Activated CD4-positive, alpha-beta memory T cell treated with anti-CD3 and anti-CD28 coated beads for 36 hours (primary cell): ENCODE measurements at places on chromosomes 2 and 18.
A peak's percentile ranks its signal among the peaks of the same experiment; 100 is the strongest.

GRCh38 chr2:189302274-189302948, 122.8 kb upstream of the COL5A2 start:
- H3K27me3 ChIP-seq: no peaks in the 10 kb centered on the region
- H3K36me3 ChIP-seq: peaks cover 4% of the 10 kb centered on the region
- H3K4me1 ChIP-seq: peaks cover 72% of the 10 kb centered on the region
- H3K27ac ChIP-seq: peak overlapping the region; percentile 83
- DNase-seq: no peak

DNA sequence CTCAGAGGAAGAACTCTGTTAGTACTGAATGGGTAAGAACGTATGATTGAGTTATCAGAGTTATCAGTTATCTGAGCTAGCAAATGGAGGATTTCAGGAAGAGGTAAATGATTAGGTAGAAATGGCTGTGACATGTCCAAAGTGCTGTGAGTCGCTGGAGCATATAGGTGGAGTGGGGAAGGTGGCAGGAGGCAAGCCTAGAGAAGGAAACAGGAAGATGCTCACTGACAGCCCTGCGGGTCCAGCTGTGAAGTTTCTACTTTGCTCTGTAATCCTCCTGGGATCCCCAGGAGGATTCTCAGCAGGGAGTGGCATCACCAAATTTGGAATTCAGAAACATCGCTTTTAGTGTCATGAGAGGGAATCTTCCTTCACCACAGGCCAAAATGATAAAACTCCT, 52.0 kb downstream of the GYPC start:
- H3K4me3 ChIP-seq: no peak overlapping the region
- no peak for DNase-seq
- H3K27ac ChIP-seq: no peak overlapping the region
- H3K4me1 ChIP-seq: no peaks in the 10 kb centered on the region
- H3K36me3 ChIP-seq: no peaks in the 10 kb centered on the region

DNA sequence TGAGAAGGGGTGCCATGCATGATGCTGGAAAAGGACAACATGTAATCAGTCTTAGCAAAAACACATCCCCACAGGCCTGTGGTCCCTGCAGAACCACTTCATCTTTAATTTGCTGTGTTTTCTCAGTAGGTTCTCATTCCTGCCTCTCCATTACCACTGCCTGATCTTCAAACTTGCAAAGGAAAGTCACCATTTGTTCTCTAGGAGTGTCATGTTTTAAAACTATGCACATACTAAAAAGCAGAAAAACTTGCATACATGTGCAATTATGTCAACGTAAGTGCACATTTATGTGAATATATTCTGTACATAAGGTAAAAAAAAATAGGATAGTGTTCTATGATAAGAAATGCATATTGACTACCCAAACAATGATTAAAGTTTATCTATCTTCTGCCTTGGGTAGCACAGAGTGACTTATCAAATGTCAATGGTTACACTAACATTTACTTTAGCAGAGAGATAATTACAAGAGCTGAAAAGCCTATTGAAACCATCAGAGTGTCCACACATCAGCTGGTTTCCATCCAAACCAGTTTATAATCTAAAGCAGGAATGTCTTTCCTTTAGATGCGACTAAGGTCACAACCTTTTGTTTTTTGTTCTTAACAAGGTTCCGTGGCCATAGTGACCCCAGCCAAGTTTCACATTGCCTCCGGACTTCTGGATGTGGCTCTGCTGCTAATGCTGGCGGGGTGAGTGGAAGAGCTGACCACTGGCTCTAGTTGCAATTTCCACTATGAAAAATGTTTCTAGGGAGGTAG, 58.7 kb upstream of the RMDN2 start:
- H3K27ac ChIP-seq: no peak overlapping the region
- H3K27me3 ChIP-seq: peaks cover 13% of the 10 kb centered on the region
- H3K36me3 ChIP-seq: no peaks in the 10 kb centered on the region

DNA sequence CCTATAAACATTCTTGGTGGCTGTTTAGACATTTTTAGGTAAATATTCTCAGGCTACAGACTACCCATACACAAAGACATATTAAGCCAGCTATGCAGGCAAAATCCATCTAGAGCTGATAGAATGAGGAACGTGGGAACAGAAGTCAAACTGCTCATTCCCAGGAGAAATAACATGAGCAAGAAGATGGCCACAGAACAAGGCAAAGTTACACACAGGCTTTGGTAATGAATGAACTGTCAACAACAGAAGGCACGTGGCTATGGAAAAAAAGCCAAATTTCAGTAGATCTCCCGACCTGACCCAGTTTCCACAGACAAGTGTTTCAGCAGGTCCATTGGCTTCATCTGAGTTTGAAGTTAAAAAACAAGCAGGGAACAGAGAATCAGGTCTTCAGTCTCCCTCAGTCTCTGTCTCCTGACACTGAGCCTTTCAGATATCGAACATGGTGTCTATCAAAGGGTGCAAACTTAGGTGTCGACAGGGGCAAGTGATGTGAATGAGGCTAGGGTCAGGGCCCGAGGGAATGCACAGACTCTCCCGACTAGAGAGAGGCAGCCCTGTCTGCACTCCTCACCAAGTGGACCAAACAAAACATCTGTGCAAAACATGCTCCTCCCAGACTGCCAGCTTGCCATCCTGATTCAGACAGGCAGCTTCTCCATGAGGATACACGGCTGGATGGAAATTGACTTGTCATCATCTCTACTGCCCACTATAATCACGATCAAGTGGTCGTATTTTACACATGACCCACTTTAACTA, 25.9 kb downstream of the SIGLEC15 start:
- H3K4me3 ChIP-seq: no peak overlapping the region
- DNase-seq: no peak
- H3K27me3 ChIP-seq: no peaks in the 10 kb centered on the region

DNA sequence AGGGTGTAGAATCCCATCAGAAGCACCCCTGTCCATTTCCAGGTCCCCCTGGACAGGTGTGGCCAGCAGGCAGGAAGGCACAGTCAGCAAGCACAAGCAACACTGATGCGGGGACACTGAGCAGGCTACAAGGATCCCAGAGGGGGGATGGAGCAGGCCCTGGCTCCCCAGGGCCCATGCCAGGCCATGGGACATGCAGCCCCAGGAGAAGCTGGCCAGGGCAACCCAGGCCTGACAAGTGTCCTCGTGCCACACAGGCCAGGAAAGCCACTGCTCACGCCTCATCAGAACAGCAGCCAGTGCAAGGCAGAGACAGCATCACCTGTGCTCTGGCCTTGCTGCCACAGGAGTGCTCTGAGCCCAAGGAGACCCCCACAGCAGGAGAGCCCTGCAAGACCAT, 14.1 kb upstream of the GPC1 start:
- no peak for DNase-seq
- H3K27ac ChIP-seq: no peak overlapping the region
- peaks cover 3% of the 10 kb centered on the region for H3K36me3 ChIP-seq
- H3K4me3 ChIP-seq: no peak overlapping the region
- no peaks in the 10 kb centered on the region for H3K4me1 ChIP-seq

GRCh38 chr2:158191076-158191895, 89.6 kb downstream of the UPP2 start:
- peak overlapping the region; percentile 10 for H3K27ac ChIP-seq
- H3K4me3 ChIP-seq: peak overlapping the region; percentile 9
- peaks cover 18% of the 10 kb centered on the region for H3K4me1 ChIP-seq
- H3K36me3 ChIP-seq: no peaks in the 10 kb centered on the region
- H3K27me3 ChIP-seq: peaks cover 14% of the 10 kb centered on the region
- peak; percentile 25 for DNase-seq

- peaks cover 1% of the 10 kb centered on the region for H3K27me3 ChIP-seq
- DNase-seq: no peak
- no peak overlapping the region for H3K4me3 ChIP-seq
- H3K27ac ChIP-seq: no peak overlapping the region
- H3K4me1 ChIP-seq: no peaks in the 10 kb centered on the region
- no peaks in the 10 kb centered on the region for H3K36me3 ChIP-seq
Observed at GRCh38 chr2:6654279-6654678, 211.4 kb downstream of the CMPK2 start.

- H3K4me3 ChIP-seq: peak overlapping the region; percentile 66
- DNase-seq: peak; percentile 77
Observed at GRCh38 chr2:3604991-3605961, 10.4 kb downstream of the COLEC11 start.

GRCh38 chr2:46692316-46692715, 213.0 kb downstream of the TMEM247 start:
- H3K36me3 ChIP-seq: no peaks in the 10 kb centered on the region
- no peak overlapping the region for H3K4me3 ChIP-seq
- no peak for DNase-seq
- peaks cover 8% of the 10 kb centered on the region for H3K4me1 ChIP-seq
- H3K27me3 ChIP-seq: peaks cover 8% of the 10 kb centered on the region
- H3K27ac ChIP-seq: no peak overlapping the region

GRCh38 chr2:163045830-163046229, 207.3 kb upstream of the KCNH7 start:
- H3K4me1 ChIP-seq: no peaks in the 10 kb centered on the region
- H3K27me3 ChIP-seq: no peaks in the 10 kb centered on the region
- H3K36me3 ChIP-seq: no peaks in the 10 kb centered on the region
- no peak overlapping the region for H3K4me3 ChIP-seq
- H3K27ac ChIP-seq: no peak overlapping the region

DNA sequence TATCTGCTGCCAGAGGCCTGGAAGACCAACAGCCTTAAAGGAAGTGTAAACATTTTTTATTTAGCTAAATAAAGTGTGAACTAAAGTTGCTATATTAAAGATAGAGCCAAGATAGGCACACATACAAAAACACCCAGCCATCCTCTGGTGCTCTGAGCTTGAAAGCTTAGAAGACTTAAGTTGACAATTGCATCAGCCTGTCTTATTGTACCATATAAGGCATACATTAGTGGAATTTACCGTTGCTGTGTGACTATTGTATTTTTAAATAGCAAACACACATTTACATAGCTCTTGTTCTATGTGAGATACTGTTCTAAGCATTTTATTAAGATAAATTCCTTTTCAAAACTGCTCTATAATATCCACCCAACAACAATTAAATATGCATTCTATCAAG, 736.6 kb upstream of the ZEB2 start:
- H3K4me1 ChIP-seq: no peaks in the 10 kb centered on the region
- no peak overlapping the region for H3K4me3 ChIP-seq
- H3K36me3 ChIP-seq: no peaks in the 10 kb centered on the region
- H3K27me3 ChIP-seq: peaks cover 2% of the 10 kb centered on the region
- no peak overlapping the region for H3K27ac ChIP-seq

GRCh38 chr2:196959734-196960338, 33.3 kb upstream of the PGAP1 start:
- H3K27me3 ChIP-seq: peaks cover 4% of the 10 kb centered on the region
- peaks cover 27% of the 10 kb centered on the region for H3K4me1 ChIP-seq
- DNase-seq: no peak

DNA sequence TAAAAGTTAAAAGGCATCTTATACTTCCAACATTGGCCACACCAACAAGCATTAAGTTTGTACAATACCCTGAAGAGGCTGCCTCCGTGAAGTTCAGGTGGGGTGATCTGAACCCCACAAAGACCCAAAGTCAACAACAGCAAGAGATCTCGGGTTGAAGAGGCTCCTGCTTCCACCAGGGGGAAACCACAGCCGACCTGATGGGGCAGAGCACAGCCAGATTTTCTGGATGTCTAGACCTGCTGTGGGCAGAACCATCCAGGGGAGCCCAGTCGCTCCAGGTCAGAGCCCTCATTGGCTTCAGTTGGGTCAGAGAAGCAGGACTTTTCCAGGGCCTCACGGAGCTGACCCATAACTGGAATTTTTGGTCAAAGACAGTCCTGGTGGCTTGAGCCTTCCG, 66.5 kb upstream of the ACKR3 start:
- H3K4me1 ChIP-seq: peaks cover 8% of the 10 kb centered on the region
- H3K4me3 ChIP-seq: no peak overlapping the region
- no peak overlapping the region for H3K27ac ChIP-seq
- no peak for DNase-seq

DNA sequence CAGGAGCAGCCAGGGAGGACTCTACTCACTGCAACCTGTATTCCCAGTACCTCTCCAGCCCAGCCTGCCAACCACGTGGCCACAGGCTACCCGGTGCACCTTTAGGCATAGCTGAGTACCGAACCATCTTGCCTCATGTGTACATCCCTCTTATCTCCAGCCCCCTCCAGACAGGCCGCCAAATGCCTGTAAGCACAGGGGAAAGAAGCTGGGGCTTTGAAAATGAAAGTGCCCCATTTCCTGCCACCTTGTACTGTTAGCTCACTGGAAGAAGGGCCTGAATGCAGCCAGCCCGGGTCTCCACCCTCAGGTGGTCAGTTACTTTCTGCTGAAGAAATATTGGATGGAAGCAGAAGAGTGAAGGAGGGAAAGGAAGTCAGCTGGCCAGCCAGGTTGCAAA, 27.2 kb upstream of the RFX8 start:
- no peaks in the 10 kb centered on the region for H3K27me3 ChIP-seq
- no peak overlapping the region for H3K27ac ChIP-seq

- no peaks in the 10 kb centered on the region for H3K4me1 ChIP-seq
- no peak overlapping the region for H3K27ac ChIP-seq
- no peak overlapping the region for H3K4me3 ChIP-seq
- H3K27me3 ChIP-seq: no peaks in the 10 kb centered on the region
Observed at GRCh38 chr18:56221195-56222065, 417.0 kb downstream of the TXNL1 start.

- H3K27me3 ChIP-seq: peaks cover 3% of the 10 kb centered on the region
- no peaks in the 10 kb centered on the region for H3K4me1 ChIP-seq
- no peak overlapping the region for H3K27ac ChIP-seq
- no peak for DNase-seq
Observed at GRCh38 chr18:48548011-48548771, 9.4 kb downstream of the CTIF start.
